Retina (tissue), 1 donor: ENCODE measurements at places on chromosomes 3 and 15.

DNA sequence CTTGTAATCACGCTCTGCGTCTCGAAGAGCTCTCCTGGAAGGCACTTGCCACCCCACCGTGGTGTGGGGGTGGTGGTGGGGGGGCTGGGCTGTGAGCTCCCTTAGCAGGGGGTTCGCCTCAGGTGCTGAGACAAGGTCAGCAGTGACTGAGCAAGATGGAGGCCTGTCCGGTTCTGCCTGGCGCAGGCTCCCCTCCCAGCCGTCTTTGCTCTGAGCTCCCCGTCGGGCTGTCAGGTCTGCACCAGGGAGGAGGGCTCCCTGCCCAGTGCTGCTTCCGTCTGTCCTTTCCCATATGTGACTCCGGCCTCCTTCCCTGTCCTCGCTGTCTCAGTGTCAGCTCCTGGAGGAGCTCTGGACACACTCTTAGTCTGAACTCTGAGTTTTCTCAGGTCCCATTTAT, 80.0 kb downstream of the PLXNA1 start:
- DNase-seq, result no peak

DNA sequence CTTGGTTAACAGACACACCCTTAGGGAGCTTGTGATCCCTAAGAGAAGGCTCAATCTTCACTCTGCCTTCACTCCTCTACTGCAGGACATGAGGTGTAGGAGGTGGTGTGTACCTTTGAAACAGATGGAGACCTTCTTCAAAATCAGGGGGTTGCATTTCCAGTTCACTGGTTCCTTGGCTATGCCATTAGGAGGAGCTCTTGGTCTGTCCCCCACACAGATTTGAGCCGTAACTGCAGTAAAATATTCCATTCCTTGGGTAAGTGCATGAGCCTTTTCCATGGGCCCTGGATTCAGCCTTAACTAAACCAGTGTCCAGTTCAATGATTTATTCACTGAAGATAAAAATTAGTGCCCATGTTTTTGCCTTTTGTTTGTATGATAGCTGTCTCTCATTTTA, 144.6 kb downstream of the MCTP2 start:
- DNase-seq, result no peak

GRCh38 chr3:184305577-184305976, 6.5 kb downstream of the PSMD2 start:
- DNase-seq, result no peak

GRCh38 chr3:148845756-148846395, 18.3 kb downstream of the CPB1 start:
- no peak for DNase-seq

- DNase-seq, result no peak
Measured at GRCh38 chr3:14286887-14287500, 108.4 kb downstream of the LSM3 start.

GRCh38 chr15:42999201-42999779, 78.7 kb upstream of the TTBK2 start:
- no peak for DNase-seq
